ENCODE measurements at places on chromosomes 3 and 15.
A peak's percentile ranks its signal among the peaks of the same experiment; 100 is the strongest.

GRCh38 chr15:39851500-39852092, 68.5 kb downstream of the GPR176 start:
- DNase-seq: no peak

DNA sequence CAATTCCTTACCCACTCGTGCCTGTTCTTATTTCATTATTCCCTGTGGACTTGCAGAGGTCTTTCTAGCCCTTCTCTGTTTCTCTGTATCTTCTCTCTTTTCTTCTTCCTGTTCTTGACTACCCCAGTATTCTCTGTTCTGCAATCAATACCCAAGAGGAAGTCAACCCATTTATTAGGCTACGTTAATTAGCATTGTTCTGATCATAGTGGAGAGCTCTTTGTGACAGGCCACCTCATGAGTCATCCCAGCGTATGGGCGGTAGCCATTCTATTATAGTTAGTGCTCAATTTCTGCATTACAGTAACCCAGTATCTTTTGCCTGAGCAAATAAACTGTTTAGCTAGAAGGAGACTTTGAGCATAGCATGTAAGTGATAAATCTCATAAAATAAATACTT, 259.5 kb upstream of the GRM7 start:
- no peak for DNase-seq

DNA sequence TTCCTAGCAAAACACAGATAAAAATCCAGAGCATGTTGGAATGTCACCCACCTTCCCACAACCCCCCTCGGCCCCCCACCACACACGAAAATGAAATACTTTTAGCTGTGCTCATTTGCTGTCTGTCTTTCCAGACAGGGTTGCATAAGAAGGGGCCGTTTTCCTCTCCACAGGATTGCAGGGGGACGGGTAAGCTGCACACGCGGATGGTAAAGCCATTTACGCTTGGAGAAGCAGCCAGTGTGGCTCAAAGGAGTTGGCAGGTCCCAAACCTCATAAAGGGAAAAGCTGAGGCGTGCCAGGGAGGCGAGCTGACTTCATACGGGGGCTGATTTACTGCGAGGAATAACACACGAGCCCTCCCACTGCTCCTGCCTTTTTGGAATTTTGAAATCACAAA, 47.4 kb upstream of the ITGA11 start:
- peak; percentile 19 for DNase-seq

DNA sequence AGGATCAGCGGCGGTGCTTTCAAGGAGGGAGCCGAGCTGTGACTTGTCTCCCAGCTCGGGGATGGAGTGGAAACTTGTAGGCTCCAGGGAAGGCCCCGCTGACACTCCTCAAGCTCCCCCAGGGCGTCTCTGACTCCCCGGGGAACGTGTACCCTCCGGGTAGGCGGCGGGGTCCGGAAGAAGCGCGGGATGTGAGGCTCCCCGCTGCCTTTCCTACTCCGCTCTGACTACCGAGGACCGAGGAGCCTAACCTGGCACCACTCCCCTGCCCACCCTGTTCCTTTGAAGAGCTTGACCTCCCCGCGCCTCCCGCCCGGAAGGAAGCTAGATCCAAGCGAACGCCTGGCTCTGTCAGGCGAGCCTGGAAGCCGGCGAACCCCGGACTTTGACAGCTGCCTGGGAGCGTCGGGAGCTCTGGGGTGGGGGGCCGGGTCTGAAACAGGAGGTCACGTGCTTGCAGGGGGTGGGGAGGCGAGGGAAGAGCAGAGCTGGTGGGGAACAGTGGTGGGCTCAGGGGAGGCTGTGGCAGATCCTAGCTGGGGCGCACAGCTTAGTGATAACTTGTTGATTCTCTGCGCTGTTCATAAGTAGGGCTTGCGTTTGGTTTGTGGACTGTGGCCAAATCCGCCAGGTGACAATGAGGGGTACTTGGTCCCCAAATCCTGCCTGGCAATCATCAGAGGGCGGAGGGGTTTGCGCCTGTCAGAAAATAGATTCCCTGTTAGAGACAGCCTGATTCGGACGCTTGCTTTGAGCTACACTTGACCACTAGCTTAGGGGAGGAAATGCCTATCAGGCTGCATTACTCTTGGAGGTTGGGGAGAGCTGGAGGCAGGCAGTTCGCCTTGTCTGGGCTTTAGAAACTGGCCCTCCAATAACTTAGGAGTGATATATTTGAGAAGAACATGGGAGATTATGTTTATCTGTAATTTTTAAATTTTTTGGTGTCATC, 1.2 kb downstream of the CLSTN2 start:
- peak; percentile 19 for DNase-seq

DNA sequence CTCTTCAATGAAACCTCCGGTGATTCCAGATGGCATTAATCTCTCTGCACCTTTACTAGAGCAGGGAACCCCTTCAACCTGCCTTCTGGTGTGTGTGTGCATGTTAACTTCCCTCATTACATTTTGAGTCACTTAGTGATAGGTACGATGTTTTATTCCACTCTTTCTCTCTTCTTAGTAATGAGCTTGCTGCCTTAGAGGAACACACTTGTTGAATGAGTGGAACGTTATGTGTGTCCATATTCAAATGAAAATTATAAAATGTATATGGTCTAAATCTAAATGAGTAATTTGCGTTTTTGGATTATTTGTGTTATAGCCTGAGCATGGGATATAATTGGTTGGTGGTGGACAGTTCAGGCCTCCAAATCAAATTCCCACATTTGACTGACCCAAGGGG, 12.1 kb downstream of the MAP2K5 start:
- DNase-seq: no peak

GRCh38 chr3:170745211-170745718, 124.7 kb downstream of the RPL22L1 start:
- DNase-seq: peak; percentile 48

DNA sequence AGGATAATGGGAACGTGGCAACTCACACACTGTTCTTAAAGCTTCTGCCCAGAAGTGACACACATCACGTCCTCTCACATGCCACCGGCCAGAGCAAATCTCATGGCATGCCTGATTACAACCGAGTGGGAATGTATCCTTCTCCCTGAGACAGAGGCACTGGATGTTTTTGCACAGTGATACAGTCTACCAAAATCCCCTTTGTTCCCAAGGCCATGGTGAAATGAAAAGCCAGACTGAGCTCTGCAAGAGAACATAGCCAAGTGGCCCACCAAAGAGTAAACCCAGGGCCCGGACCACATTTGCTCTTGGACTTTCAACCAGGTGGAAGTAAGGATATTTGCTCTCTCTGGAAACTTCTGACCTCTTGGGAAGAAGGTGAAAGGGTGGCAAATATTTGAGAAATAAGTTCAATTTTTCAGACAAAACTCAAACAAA, 186.2 kb upstream of the STT3B start:
- DNase-seq: no peak

DNA sequence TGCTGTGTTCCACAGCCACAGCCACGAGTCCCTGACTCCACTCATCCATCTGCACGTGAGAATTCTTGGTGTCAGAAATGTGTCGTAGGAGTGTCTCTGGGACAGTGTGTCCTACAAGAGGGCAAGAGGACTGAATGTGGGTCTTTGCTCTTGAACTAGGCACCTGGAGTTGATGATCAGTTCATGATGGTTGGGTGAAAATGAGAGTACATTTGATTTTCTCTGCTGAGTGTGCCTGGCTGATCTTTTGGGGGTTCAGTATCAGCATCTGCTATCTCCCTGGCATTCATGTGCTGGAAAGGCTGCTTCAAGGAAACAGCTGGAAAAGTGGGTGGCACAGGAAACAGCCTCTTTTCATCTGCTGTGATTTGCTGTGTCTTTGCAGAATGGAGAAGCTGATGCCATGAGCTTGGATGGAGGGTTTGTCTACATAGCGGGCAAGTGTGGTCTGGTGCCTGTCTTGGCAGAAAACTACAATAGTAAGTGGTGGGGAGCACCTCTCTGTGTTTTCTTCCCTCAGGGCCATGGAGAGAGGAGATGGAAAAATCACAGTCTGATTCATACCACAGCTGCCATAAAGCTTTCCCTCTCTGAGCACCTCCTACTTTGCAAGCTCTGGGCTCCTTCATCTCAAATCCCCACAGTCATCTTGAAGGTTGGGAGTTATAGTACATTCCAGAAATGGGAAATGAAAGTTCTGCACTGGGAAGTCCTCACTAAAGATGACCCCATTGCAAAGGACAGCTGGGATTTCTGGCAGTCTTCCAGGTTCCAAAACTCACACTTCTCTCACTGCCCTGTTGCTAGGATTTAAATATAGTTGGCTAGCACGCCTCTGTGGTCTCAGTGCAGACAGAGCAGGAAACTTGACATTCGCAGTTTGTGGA, 17.8 kb downstream of the TF start:
- DNase-seq: no peak

DNA sequence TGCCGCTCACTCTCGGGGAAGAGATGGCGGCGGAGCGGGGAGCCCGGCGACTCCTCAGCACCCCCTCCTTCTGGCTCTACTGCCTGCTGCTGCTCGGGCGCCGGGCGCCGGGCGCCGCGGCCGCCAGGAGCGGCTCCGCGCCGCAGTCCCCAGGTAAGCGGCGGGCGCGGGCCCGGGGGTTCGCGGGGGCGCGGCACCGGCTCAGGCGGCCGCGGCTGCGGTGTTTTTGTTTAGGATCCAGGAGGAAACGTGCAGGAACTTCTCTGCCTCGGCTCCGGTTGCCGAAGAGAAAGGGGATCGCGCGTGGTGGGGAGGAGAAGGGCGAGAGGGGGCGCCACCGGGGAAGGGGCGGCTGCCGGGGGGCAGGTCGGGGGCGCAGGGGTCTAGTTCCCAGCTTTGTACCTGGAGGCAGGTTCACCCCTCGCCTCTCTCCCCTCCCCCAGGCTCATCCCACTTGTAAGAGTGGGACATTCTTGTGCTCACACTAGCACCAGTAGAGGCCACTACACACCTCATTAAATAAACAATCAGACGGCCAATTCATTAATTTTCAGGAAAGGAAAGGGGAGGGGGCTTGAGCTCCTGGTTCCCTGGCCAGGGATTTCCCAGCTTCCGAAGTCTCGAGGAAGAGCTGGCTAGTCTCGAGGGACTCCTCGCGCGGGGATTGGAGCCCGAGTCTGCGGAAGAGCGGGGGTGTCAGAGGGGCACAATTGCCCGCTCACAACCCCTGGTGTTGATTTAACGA, 562 bp downstream of the NEO1 start:
- DNase-seq: peak; percentile 77

DNA sequence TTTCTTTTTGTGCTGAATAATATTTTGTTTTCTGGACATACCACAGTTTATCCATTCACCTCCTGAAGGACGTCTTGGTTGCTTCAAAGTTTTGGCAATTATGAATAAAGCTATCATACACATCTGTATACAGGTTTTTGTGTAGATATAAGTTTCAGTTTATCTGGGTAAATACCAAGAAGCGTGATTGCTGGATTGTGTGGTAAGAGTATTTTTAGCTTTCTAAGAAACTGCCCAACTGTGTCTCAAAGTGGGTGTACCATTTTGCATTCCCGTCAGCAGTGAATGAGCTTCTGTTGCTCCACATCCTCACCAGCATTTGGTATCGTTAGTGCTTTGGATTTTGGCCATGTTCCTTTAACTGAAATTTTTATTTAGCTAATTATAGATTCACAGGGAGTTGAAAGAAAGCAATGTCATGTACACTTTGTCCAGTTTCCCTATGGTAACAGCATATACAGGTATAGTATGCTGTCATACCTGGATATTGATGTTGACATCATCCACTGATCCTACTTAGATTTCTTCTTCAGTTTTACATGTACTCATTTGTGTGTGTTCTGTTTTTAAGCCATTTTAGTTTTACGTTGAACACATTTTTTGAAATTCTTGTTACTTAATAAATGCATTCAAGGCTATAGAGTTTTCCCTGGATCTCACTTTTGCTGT, 11.9 kb downstream of the ARID3B start:
- no peak for DNase-seq

DNA sequence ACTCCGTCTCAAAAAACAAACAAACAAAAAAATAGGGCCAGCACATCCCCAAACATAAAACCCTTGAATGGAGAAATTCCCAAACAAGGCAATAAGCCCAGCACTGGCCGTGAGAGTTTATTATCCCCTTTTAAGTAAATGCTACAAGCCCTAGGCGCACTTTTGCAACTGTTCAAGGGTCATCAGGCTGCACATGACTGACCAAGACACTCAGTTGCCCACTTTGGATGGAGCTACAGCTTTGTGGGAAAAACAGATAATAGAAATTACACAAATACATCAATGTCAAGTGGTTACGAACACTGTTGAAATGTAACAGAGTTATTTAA, 33.7 kb upstream of the ZNF445 start:
- DNase-seq: no peak

GRCh38 chr3:184642631-184643285, 69.1 kb downstream of the MAGEF1 start:
- no peak for DNase-seq

DNA sequence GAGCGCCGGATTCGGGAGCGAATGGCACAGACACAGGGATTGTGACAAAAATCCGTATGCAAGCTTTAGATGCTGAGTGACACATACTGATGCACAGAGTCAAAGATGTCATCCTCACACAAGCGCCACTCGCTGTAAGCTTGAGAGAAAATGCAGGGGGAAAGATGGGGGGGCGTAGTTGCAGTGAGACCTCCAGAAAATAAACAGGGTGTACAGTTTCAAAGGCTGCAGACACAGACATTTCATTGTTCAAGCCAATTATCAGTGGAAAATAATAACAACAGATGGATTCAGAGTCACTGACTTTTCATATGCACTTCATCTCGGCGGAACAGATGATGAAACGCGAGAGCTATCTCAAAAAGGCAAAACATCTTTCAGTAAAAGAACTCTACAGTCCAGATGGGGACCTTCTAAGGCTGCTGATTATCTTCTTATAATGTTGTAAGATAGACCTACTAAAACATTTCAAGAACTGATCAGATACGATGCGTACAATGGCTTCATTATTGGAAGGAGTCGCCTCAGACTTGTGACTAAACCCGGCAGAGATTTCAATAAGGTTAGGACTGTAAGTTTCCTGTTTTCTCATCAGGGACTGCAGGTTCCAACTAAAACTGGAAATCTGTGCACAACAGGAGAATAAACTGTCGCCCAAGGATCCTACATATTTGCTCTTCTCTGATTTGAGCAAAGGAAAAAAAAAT, 275.4 kb downstream of the FOXP1 start:
- no peak for DNase-seq

- DNase-seq: no peak
Measured at GRCh38 chr3:130470126-130470525, 46.9 kb upstream of the COL6A6 start.

GRCh38 chr15:88431441-88431840, 35.7 kb downstream of the MRPL46 start:
- DNase-seq: no peak

DNA sequence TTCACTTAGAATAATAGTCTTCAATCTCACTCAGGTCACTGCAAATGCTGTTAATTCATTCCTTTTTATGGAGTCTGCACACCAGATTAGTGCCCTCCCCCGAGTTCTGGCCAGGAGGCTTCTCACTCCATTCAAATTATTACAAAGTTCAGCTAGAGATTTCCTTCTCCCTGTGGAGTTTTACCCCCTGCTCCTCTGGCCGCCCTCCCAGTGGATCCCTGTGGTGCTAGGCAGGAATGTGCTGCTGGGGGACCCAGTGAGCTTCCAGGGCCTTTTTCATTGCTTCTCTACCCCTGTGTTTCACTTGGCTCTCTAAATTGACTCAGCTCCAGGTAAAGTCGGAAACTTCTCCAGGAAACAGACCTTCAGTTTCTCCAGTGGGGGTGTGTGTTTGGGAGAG, 42.7 kb upstream of the CD200R1L start:
- no peak for DNase-seq

Data from HTR-8/SVneo (cell line).